Endothelial cell (in vitro differentiated cells): ENCODE measurements at places on chromosomes 3 and 15.

DNA sequence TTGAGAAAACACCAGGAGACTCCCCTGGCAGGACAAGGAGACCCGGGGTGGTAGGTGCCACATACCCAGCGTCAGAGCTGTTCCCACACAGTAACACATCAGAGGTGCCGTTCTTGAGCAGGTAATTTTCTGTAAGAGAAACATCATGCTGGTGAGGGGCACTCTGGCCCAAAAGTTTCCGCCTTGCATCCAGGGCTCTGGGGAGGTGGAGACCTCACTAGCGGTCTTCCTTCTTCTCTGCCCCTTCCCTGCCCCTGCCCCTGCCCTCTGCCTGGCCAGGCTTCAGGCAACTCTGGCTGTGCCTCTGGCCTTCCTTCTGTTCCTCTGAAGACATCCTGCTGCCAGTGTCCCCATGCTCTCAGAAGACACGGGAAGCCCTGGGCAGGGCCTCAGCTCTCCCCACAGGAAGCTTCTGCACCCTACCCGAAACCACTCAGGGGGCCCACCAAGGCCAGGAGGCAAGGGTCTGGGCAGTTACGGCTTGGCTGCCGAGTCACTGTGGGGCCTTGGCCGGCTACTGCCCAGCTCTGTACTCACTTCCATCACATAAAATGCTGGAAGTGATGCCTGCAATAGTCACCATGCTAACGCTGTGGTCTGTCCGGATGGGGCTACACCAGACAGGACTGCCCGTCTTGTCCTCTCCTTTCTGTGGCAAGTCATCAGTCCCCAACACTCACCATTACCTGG, 41.3 kb downstream of the SCN5A start:
- H3K4me1 ChIP-seq: no peaks in the 10 kb centered on the region
- H3K27ac ChIP-seq: no peak overlapping the region
- no peak for DNase-seq
- H3K36me3 ChIP-seq: no peaks in the 10 kb centered on the region

DNA sequence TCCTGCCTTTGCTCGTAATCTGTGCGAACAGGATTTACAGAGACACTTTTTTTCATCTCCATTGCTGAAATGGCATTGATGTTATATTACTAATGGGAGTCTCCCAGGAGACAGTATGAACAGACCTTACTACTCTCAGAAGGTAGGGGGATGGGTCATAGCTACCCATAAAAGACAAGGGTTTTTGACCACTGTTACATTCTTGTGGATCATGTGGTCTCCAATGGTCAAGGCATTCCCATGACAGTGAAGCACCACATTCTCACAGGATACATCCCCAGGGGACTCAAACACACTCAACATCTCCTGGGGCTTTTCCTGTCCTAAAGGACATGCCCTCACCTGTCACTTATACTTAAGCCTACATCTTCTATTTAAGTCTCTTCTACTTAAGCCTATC, 40.8 kb downstream of the MKRN3 start:
- no peak for DNase-seq
- H3K27me3 ChIP-seq: no peaks in the 10 kb centered on the region
- H3K4me1 ChIP-seq: no peaks in the 10 kb centered on the region
- H3K27ac ChIP-seq: no peak overlapping the region
- H3K36me3 ChIP-seq: no peaks in the 10 kb centered on the region

DNA sequence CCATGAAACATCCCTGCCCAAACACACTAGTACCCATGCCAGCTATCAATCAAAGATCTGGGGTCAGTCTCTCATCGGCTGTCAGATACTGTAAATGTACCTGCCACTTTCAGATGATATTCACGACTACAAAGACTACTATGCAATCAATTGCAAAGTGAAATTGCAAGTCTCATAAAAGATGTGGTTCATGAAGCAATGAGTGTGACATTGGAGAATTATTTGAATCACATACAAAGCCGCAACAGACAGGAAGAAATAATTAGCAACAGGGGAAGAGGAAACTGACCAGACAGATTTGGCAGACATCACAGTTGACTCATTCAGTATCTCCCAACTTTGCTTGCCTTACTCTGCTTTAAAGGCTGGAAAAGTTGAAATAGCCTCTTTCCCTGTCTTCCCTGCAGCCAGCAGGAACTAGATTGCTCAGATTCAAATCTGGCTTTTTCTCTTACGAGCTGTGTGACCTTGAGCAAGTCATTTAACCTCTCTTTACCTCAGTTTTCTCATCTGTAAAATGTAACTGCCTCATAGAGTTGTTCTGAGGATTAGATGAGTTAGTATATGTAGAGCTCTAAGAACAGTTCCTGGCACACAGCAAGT, 95.7 kb upstream of the C3orf80 start:
- H3K4me3 ChIP-seq: no peak overlapping the region
- H3K27ac ChIP-seq: no peak overlapping the region
- DNase-seq: no peak

DNA sequence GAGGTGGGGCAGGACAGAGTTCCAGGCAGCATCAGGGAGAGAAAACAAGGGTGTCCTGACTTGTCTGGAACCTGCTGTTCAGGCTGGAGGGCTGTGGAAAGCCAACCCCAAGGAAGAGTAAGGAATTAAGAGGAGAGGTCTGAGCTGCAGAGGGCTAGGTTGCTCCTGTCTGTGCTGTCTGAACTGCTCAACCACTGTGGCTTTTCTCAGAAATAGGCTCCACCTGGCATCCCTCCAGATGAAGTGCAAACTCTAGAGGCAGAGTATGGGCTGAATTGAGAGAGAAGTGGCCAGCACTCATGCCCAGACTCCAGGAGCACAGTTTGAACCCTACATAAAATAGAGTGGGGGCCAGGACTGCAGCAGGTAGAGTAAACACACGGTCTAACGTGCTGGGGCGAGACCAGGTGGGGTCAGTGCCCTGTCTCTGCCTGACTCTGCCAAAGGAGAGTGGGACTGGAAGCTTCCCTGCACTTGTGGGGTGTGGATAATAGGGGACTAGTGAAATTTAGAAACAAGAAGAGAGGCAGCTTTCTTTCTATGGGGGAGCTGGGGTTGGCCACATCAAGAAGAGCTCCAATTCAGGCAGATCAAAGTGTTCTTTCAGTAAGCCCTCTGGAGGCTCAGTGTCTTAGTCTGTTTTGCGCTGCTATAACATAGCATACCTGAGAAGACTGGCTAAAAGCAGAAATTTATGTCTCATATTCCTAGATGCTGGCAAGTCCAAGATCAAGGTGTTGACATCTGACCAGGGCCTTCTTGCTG, 28.0 kb upstream of the MNS1 start:
- no peaks in the 10 kb centered on the region for H3K4me1 ChIP-seq
- H3K27ac ChIP-seq: no peak overlapping the region
- no peak overlapping the region for H3K4me3 ChIP-seq
- no peaks in the 10 kb centered on the region for H3K36me3 ChIP-seq

DNA sequence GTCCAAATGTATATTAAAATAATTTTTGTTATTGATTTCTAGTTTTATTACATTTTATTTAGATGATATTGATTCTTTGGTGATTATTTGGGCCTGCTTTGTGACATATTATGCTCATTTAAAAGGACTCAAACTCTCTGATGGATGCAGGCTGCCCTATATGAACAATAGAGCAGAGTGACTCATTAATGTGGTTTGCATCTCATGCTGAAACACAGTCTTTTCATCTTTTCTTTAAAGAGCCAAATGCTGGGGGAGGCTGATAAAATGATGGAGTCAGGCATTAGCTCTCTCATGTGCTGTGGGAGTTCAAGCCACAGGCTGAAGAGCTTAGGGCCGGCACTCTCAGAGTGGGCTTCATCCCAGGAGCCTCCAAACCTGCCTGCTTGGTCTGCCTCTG, 7.2 kb downstream of the PLA1A start:
- peaks cover 6% of the 10 kb centered on the region for H3K27me3 ChIP-seq
- no peak overlapping the region for H3K4me3 ChIP-seq
- no peaks in the 10 kb centered on the region for H3K36me3 ChIP-seq

GRCh38 chr3:184338511-184338945, 1.1 kb downstream of the FAM131A start:
- peaks cover 38% of the 10 kb centered on the region for H3K36me3 ChIP-seq
- H3K27me3 ChIP-seq: peaks cover 34% of the 10 kb centered on the region
- H3K4me1 ChIP-seq: peaks cover 56% of the 10 kb centered on the region
- peak overlapping the region; percentile 90 for H3K27ac ChIP-seq
- DNase-seq: peak; percentile 82

DNA sequence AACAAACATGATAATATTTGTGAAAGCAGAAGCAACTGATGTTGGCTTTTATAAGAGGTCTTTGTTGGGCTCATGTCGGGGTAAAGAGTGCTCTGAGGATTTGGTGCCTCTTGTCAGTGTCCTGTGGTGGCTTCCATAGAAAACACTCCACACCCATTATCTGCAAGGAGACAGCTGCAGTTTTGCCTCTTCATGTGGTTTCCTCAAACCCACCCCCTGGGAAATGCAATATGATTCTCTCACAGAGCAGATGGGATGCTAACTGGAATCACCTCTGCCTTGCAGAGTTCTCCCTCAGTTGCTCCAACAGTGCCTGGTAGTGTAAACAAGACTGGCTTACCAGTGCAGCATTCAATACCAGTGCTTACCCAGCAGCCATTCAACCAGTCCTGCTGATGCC, 771.4 kb upstream of the CFAP20DC start:
- H3K4me1 ChIP-seq: peaks cover 10% of the 10 kb centered on the region
- H3K36me3 ChIP-seq: no peaks in the 10 kb centered on the region
- peaks cover 2% of the 10 kb centered on the region for H3K27me3 ChIP-seq
- no peak overlapping the region for H3K4me3 ChIP-seq
- H3K27ac ChIP-seq: no peak overlapping the region

DNA sequence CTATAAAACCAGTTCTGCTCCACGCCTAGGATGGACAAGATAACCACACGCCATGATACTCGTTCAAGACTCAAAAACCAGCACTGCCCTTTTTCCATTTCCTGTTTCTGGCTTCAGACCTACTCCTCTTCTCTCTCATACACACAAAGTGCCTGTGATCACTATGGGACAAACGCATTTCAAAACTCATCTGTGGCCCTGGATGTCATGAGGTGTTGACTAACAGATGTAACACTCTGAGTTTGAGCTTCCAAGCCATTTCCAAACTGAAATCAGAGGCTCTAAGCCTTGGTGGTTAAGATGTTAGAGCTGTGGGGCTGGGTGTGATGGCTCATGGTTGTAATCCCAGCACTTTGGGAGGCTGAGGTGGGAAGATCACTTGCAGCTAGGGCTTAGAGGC, 55.7 kb upstream of the LMOD3 start:
- H3K27me3 ChIP-seq: no peaks in the 10 kb centered on the region
- peak overlapping the region; percentile 2 for H3K27ac ChIP-seq
- peaks cover 70% of the 10 kb centered on the region for H3K36me3 ChIP-seq
- no peak for DNase-seq

DNA sequence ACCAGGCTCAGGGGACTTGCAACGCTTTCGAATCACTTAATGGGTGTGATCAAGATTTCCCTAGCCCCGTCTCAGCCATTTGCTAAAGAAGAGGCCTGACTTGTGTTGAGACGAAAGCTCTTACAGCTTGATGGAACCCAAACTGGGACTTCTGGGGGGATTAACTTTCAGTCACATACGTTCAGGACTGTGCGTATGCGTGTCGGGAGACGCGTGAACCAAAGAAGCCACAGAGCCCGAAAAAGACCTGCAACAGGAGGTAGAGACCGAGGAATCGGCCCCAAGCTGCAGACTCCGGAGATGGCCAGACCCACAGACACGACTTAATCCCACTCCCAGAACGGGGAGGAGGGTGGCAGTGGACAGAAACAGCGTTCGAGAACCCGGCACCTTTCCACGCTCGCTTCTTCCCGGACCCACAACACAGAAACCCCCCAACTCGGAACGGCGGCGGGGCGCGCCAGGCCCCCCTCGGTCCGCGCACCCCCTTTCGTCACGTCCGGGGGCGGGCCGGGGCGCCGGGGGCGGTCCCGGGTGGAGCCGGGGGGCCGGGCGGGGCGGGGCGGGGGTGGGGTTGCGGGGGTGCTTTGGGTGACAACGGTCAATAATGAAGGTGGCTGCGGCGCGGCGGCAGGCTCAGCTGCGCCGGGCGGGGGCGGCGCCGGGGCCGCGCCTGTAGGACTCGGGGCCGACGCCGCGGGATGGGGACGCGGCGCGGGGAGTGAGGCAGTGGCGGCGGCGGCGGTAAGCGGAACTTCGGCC, at the start of gene ATP11B:
ATP11B (plus strand) TSS at position 604 of the 762 bp plus-strand sequence. CDS start 256 bp downstream, outside the sequence.
- H3K36me3 ChIP-seq: no peaks in the 10 kb centered on the region
- H3K27ac ChIP-seq: peak within 1 kb of the TSS; percentile 92
- DNase-seq: peak; percentile 62
- peaks cover 9% of the 10 kb centered on the region for H3K27me3 ChIP-seq
- peak within 1 kb of the TSS; percentile 98 for H3K4me3 ChIP-seq

DNA sequence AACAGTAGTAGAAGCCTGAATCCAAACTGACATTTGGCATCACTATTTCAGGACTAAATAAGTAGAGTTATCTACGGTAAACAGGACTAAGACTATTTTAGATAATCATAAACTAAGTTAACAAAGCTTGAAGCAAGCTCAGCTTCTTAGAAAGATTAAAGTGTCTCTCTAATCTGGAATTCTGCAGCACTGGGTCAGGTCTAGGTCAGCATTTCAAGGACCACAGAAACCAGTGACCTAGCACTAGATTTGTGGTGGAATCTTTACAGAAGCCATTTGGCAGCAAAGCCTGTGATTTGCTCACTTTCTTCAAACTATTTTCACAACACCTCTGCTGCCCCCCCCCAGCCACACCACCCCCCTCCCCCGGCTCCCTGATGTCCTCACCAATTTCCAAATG, 37.5 kb downstream of the IGSF11 start:
- no peak overlapping the region for H3K4me3 ChIP-seq
- H3K36me3 ChIP-seq: no peaks in the 10 kb centered on the region
- no peaks in the 10 kb centered on the region for H3K27me3 ChIP-seq
- no peaks in the 10 kb centered on the region for H3K4me1 ChIP-seq
- no peak for DNase-seq

DNA sequence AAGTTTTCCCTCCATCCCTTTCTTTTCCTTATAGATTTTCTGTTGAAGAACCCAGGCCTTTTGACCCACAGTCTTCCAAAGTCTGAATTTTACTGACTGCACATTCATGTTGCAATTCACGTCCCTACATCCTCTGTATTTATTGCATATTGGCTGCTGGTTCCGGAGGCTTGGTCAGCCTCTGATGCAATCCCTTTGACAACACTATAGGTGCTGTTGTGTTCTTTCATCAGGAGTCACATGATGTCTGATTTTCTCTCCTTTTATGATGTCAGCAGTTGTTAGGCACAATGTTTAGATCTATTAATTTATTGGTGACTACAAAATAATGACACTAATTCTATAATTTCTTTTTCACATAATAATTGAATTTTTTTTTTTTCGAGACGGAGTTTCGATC, 8.7 kb downstream of the CYP1A1 start:
- no peaks in the 10 kb centered on the region for H3K4me1 ChIP-seq
- H3K27me3 ChIP-seq: peaks cover 4% of the 10 kb centered on the region
- H3K4me3 ChIP-seq: no peak overlapping the region
- no peak overlapping the region for H3K27ac ChIP-seq

- no peaks in the 10 kb centered on the region for H3K27me3 ChIP-seq
- H3K27ac ChIP-seq: no peak overlapping the region
- no peak overlapping the region for H3K4me3 ChIP-seq
- DNase-seq: no peak
- no peaks in the 10 kb centered on the region for H3K36me3 ChIP-seq
Observed at GRCh38 chr15:57045741-57046382, 127.4 kb downstream of the TCF12 start.
